COLO829 (cell line): ENCODE measurements at places on chromosomes 12 and 14.

DNA sequence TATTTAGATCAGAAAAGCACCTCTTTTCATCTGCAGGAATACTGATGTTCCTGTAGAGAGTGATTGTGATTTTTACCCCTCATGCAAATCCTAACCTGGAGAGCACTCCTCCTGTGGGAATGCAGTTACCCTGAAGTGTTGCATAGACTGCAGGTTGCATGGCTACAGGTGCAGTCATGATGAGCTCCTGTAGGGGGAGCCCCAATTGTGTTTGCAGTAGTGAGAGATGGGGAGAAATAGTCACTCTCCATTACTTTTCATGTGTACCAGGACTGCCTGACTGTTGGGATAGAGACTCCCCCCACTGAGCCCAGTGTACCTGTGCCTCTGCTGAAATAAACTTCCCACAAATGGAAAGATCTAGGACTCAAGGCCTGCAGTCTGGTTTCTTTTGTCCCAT, 1086.5 kb downstream of the SLC6A15 start:
- DNase-seq = peak; percentile 45

DNA sequence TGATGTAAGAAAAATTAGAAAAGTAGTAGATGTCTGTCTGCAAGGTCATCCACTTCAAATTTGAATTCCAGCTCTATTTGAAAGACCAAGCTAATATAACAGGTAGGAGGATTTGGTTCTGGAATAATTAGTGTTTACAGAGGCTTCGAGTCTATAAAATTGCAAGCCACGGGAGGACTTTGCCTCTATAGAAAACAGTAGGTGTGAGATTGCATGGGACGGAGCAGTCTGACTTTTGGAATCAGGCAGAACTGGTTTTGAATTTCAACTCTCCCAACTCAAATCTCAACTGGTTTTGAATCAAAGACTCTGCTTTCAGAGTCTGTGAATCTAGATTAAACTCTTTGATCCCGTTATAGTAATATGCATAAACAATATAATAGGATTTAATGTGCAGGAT, 82.4 kb downstream of the PIK3C2G start:
- DNase-seq = no peak

- no peak for DNase-seq
Observed at GRCh38 chr12:4089121-4089606, 184.4 kb upstream of the CCND2 start.

DNA sequence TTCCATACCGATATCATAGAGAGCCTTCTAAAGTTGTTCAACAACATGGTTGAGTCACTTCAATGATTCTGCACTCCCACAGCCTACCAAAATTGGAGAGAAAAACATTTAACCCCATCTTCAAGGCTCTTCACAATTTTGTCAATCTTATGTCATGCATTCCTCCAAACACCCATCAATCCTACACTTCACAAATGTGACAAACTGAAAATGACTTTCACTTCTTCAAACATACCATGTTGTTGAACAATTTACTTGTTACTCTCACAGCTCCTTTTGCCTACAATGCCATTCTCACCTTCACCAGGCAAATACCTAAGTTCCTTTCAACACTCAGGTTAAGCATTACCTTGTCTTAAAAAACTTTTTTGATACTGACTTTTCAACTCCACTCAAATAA, 88.0 kb downstream of the OSBPL8 start:
- no peak for DNase-seq

DNA sequence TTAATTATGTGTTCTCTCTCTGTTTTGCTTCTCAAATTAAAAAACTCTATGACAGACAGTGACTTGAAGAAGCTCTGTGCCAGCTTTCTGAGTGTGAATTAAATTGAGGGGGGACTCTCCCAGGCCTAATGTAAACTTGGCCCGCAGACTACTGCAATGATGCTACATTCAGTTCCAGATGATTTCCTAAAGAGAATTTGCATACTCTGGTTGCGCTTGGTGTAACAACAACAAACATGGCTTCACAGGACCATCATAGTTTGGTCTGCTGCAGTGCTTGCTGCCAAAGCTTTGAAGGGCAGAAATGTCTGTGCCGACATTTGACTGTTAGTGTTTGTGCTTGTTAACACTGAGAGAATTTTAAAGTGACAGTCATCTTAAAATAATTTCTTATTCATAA, 25.0 kb downstream of the CFAP54 start:
- no peak for DNase-seq

GRCh38 chr14:95811813-95812212, 64.8 kb upstream of the TUNAR start:
- no peak for DNase-seq

DNA sequence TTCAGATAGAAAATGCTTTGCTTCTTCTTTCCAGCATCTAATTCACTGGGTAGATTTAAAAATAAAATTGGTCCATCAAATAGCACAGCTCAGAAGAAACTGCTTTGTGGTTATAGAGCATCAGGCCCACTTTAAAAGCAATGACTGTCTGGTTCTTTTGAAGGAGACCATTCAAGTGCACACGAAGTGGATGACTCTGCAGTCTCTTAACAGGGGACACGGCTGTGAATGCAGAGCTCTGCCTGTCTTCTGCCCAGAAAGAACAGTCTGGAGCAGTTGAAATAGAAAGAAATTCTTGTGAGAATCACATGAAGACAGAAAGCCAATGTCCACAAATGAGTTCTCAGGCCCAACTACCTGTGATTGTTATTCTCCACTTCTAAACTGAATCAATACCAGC, 138.7 kb upstream of the PLEKHA5 start:
- DNase-seq = no peak

DNA sequence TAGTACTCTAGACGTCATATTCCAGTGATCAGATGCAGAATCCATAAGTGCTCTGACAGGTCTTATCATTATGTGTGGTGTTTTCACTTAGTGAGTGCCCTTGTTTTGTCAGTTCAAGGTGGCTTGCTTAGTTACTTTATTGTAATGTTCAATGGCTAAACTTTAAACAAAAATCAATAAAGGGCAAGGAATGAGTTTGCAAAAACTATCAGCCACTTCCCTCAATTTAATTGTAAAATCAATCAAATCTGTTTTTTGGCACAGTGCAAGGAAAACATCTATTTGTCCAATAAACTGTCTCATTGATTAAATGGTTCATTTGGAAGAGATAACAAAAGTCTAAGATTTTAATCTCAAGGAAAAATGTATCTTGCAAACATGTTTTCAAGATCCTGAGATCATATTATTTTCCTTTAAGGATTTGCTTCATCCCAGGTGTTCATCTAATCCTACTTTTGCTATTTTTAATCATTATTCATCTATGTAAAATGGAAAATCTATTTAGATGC, 59.6 kb upstream of the EEA1 start:
- DNase-seq = no peak

DNA sequence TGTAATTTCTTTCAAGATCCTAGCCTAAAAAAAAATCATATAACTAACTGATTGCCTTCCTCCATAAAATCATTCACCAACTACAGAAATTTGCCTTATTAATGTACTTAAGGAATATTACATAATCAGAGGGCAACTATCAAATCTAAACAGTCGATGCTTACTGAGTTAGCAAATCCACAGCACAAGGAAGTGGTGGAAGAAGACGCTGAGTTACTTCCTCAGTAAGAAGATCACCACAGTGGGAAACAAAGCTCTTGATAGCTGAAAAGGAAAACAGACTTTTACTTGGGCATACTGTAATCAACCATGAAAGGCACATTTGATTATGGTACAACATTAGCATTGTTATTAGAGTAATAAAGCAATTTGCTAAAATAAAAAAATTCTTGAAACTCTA, 48.7 kb downstream of the HEATR5A start:
- DNase-seq = no peak

DNA sequence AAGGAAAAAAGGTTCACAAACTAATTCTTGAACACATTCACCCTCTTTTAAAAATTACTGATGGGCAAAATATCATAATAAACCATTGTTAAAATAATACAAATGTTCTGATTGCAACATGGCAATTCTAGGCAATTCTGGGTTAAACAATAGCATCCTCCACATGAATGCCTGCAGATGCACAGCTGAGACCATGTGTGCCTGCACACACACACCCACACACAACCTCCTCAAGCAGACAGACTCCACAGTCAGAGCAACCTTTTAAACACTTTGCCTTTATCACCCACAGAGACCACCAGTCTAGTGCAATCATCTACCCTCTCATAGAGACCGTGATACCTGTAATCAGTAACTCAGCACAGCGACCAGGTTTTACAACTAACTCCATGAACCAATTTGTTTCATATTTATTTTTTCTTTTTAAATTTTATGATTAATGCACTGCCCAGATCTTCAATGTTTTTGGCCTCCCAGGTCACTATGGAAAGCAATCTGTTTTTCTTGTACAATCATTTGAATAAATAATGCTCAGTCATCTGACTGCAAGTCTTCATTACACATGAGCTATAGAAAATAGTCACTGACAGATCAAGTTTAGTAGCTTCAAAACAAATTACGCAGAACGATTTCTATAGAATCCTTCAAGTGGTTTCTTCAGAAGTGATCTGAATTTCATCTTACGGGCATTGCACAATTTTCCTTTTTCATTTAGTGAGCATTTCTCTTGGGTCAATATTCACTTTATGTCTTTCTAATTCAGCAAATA, 105.8 kb downstream of the PRKD1 start:
- no peak for DNase-seq

DNA sequence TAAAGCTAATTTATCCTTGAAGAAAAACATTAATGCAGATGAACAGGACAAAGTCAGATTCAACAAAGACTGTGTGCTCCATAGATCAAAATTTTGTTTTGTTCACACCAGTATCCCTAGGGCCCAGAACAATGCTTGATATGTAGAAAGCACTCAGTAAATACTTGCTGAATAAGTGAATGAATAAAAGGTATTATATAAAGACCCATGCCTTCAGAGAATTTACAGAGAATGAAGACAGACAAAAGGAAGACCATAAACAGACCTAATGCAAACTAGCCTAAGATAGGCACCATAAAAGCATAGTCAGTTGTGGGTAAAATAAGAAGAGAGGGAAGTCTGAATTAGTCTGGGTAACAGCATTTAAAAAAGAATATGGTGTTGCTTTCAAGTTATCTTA, 47.3 kb upstream of the TMCC3 start:
- DNase-seq = no peak

DNA sequence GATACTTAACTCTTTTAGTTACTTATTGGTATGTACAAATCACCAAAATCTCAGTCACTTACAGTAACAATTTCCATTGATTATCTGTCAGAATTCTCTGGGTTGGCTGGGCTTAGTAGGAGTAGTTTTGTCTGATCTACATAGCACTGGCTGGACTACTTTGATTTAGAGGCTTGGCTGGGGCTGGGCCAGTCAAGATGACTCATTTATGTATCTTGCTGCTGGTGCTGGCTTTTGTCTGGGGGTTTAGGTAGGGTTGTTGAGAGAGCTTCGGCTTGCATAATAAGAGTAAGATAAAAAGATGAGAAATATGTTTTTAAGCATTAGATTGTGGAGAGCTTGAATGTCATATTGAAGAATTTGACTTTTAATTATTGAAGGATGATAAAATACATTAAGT, 1093.7 kb downstream of the SLC6A15 start:
- DNase-seq = no peak

DNA sequence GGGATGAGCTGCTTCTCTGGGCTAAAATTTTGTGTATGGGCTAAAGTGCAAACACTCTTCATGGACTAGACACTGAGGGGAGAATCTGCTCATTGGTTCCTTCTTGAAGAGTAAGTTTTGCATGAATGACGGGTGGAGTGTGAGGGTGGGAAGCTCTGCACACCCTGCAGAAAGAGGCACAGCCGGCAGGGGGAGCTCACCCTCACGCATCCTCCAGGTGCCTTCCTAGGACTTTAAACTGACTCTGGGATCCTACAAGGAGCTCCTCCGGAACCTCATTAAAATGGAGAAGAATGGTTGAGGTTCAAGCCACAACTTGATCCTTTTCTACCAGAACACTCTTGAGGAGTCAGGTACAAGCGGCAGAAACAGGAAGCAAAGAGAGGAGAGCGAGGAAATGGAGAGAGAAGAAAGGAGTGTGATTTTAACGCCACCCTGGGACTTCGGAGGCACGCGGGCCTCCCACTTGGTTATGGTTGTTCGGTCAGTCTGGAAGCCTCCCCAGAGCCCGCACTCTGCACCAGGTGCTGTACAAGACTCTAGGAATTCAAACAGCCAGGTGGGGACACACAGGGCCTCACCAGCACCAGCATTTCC, 87.5 kb downstream of the SETD3 start:
- peak; percentile 34 for DNase-seq

GRCh38 chr14:95483309-95484165, 32.9 kb downstream of the SYNE3 start:
- DNase-seq = peak; percentile 78
